ENCODE measurements at places on chromosomes 12 and 14. TPM values are rescaled to one million over a fixed set of nuclear protein-coding genes. Genes with fewer than 3 reads are reported as not detected.

GRCh38 chr12:9702255-9702654 lies 30.6 kb downstream of the CLECL1 start:
- H3K27ac ChIP-seq: no peak overlapping the region
- H3K36me3 ChIP-seq: no peaks in the 10 kb centered on the region
- H3K4me3 ChIP-seq: no peak overlapping the region
- H3K27me3 ChIP-seq: no peaks in the 10 kb centered on the region

STXBP6 gene
- total RNA-seq: 35.3 TPM

DNA sequence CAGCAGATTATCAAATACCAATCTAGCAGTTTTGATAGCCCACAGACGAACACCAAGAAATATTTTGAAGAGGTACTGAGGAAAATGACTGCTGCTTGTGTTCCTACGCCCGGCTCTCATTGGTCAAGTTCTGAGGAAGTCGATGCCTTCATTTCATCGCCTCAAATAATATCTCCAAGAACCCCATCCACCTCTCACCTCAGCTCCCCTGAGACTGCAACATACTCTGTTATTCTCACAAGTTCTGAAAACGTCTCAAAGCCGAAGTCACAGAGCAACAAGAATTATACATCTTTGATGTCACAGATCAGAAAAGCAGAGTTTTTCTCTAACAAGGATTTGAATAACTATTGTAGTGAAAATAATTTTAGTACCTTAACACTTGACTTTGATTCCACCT lies 55.5 kb upstream of the BCAT1 start:
- H3K27ac ChIP-seq: no peak overlapping the region
- no peaks in the 10 kb centered on the region for H3K36me3 ChIP-seq
- H3K4me1 ChIP-seq: no peaks in the 10 kb centered on the region
- H3K27me3 ChIP-seq: no peaks in the 10 kb centered on the region
- no peak overlapping the region for H3K4me3 ChIP-seq

DNA sequence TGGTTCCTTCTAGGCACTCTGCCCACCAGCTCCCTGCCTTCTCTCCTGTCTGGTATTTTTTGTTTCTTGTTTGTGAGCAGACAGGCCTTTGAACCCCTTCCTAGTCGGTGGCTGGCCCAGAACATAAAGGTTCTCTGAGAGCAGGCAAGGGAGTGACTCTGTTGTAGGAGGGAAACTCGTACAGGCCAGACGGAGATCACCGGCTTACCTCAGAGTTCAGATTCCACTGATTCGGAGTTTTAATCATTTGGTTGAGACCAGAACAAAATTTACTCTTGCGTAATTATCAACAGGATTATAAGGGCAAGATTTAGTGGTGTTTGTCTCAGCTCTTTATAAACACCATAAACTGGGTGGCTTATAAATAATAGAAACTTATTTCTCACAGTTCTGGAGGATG lies 128.3 kb downstream of the PLXNC1 start:
- DNase-seq: peak; percentile 20
- no peak overlapping the region for H3K4me3 ChIP-seq
- H3K36me3 ChIP-seq: peaks cover 10% of the 10 kb centered on the region
- no peaks in the 10 kb centered on the region for H3K27me3 ChIP-seq
- H3K4me1 ChIP-seq: peaks cover 29% of the 10 kb centered on the region

- H3K4me1 ChIP-seq: peaks cover 13% of the 10 kb centered on the region
- no peaks in the 10 kb centered on the region for H3K36me3 ChIP-seq
- no peak for DNase-seq
- H3K4me3 ChIP-seq: no peak overlapping the region
Measured at GRCh38 chr12:9711664-9712063, 21.2 kb downstream of the CLECL1 start.

PPM1H gene
- total RNA-seq: 38.1 TPM

RBP5 gene
- 19.8 TPM for total RNA-seq

GRCh38 chr14:54337314-54337713 lies 59.5 kb upstream of the CDKN3 start:
- no peak overlapping the region for H3K4me3 ChIP-seq
- H3K4me1 ChIP-seq: 0 out of 2 replicates have a peak, but pooled peaks cover 6% of the 10 kb centered on the region
- no peak overlapping the region for H3K27ac ChIP-seq
- no peaks in the 10 kb centered on the region for H3K36me3 ChIP-seq

GPR135 gene
- 0.62 TPM for total RNA-seq

DNA sequence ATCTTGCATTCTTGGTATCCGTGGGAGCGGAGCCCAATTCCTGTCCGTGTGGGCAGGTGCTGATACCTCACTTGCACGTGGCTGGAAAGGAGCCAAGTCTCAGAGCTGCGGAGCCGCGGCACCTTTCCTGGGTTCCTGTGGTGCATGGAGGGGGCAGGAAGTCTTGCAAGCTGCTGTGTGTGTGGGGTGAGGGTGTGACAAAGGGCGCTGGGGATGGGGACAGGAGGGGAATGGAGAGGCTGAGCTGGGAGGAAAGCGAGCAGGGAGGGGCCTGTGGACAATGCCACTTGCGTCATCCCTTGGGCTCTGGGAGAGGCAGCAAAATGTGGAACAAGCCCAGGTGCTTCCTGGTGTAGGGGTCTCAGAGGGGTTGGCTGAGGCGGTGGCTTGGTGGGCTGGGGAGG lies 86.7 kb downstream of the CALM1 start:
- no peaks in the 10 kb centered on the region for H3K4me1 ChIP-seq
- no peaks in the 10 kb centered on the region for H3K36me3 ChIP-seq
- DNase-seq: no peak
- H3K27ac ChIP-seq: no peak overlapping the region
- 0 out of 3 replicates have a peak, but pooled peaks cover 3% of the 10 kb centered on the region for H3K27me3 ChIP-seq
- no peak overlapping the region for H3K4me3 ChIP-seq

FOXM1 gene
- total RNA-seq: 25.9 TPM
